ENCODE measurements at places on chromosomes 12 and 14.

DNA sequence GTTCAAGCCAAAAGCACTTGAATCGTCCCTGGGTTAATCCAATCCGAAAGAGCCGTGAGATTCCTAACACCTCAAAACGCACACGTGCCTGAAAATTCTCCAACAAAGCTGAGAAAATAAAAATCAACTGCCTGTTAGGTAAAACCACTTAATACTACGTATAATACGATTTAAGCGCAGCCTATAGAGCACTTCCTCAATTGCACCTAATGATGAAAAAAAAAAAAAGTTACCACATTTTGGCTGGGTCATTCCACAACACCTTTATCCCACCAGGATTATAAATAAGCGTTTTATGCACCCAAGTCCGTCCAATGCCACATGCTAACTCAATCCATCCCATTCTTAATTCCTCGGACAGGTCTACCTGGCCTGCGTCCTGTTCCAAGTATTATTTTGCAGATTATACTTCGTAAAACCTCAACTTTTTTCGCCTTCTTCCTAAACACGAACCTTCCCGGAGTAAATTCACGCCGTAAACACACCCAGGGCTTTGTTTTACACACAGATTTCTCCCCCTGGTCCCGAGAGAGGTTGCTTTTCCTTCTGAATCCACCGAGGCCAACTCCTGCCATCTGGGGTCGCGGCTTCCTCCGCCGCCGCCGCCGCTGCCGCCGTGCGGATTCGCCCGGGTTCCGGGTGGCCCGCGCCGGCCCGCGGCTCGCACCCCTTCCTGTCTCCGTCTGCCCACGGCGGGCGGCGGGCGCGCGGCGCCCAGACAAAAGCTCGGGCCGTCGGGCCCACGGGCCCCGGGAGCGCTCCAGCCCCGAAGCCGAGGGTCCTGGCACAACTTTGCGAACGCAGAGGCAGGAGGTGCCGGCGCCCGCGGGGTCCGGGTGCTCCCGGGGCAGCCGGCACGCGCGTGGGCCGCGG is 66.2 kb downstream of the RNF34 start:
- peak; percentile 55 for DNase-seq

DNA sequence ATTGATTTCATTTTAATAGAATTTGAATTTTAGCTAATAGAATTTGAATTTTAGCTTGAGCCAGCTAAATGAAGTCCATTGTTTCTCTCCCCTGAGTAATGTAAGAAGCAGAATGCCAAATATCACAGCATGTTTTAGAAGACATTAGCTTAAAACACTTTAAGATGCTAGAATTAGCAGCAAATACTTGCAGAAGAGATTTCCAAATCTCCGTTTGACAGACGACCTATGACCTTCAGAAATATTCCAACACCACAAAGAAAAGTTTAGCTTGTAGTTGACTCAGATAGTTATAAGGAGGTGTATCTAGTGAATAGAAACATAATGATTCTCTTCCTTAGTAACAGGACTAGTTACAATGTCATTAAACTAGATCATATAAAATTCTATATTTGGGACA is 51.7 kb upstream of the MYF6 start:
- DNase-seq: no peak

DNA sequence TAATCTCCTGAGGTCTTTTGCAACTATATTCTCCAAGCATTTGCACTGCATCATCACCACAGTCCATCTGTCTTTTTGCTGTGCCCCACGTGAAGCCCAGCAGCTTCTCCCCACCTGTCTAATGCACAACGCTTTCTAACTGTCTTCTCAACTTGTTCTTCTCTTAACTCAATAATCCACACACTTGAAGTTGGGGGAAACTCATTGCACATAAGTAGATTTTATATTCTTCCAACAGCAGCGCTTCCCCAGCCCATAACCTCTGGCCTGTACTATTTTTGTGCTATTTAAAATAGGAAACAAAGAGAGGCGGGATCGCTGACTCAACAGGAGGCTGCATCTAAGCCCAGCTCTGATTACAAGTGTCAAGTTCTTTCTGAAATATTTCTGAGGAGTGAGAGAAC is 226.7 kb downstream of the GXYLT1 start:
- DNase-seq: no peak

- no peak for DNase-seq
These were observed 310 bp upstream of the UNG start for GRCh38 chr12:109097140-109097434.

DNA sequence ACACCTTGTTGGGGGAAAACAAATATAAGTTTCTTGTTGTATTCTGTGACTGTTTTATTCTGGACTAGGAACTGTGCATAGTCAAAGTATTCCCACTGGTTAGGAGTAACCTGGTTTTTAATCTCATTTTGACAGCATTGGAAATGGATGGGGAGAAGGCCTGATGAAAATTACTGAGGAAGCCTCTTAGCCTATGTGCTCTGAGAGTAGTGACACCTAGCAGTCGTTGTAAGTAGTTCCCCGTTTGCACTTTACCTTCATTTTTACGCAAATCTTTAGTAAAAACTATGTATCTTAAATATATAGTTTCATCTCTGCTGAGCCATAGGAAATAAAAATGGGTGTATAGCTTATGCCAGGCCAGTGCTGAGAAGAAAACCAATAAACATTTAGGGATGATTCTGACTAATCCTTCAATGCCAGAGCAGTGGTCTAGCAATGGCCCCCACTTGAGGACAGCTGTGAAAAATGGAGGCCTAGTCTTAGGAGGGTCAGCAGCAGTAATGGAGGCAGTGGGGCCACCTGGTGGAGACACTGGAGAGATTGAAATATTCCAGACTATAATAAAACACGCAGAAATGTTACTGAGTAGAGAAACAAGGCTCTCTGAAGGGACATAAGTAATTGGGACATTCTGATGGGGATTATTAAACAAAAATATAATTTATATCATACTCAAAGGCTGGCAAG is 133.2 kb upstream of the NOVA1 start:
- no peak for DNase-seq

DNA sequence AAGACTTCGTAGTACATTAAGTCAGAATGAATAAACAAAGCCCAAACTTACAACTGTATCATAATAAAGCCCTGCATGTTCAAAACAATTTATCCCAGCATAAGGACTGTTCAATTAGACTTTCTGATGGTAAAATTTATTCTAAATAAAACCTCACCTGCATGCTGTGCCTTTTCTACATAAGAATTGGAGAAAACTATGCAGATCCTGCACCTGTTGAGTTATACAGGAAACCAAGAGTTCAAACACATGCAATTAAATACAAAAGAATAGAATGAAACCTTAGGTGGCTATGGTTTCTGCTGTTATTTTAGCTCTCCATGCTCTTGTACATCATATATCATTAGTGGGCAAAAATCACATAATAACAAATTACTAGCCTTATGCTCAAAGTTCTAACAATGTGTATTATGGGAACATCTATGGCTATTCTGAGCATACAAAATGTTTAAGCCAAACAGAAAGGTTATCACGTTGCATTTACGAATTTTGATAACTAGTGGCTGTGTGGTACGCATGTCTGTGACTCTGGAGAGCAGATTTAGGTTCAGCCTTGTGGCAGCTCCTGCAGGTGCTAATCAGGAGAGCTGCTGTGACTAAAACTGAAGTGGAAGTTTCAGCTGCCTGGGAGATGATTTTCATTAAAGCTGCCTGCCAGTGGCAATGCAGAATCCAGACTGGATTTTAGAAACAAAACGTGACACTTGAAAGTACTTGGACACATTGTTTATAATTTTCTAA is 36.1 kb upstream of the LRFN5 start:
- no peak for DNase-seq

DNA sequence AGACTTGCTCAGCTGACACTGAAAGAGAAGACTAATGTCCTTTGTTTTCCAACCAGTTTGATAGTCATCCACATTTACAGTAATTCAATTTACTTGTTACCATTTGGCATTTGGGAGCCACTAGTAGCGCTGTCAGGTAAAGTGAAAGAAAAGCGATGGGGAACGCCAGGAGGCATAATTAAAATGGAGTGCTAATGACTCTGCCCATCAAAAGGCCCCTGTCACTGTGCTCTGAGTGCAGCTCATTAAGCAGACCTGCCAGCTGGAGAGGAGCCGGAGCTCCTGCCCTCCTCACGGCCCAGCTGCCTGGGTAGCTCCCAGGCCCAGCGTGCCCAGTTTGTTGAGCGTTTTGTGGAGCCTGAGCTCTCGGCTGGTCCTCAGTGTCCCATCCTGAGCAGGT is 463.6 kb upstream of the CCDC196 start:
- no peak for DNase-seq

- DNase-seq: no peak
These were observed 121.7 kb downstream of the RALGAPA1 start for GRCh38 chr14:35687335-35687939.

GRCh38 chr12:115223322-115223721 is 539.3 kb upstream of the TBX3 start:
- peak; percentile 53 for DNase-seq
